Mesothelial cell of epicardium (in vitro differentiated cells): ENCODE measurements at places on chromosomes 1 and 21.
A peak's percentile ranks its signal among the peaks of the same experiment; 100 is the strongest.

DNA sequence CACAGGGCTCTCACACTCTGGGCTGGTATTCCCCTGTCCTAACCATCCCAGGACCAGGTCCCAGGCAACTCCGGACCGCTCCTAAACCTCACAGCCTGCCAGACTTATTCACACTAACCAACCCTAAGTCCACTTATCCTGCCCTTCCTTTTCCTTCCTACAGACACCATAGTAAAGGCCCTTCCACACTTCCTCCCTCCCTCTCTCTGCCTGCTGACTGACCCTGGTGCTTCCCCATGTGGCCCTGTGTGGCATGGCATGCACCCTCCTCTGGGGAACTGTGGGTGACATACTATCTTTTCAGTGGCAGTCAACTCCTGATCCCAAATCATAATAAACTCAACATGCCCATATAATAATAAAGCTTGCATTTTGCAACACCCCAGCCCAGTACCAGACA, 155.1 kb upstream of the DNAH14 start:
- no peak for DNase-seq

- peak; percentile 56 for DNase-seq
These were observed 506 bp downstream of the JUN start for GRCh38 chr1:58783090-58783992.

- DNase-seq = no peak
These were observed 206.9 kb downstream of the MRPL39 start for GRCh38 chr21:25400427-25400826.

GRCh38 chr21:45535341-45536081, 6.7 kb downstream of the SLC19A1 start:
- peak; percentile 10 for DNase-seq

DNA sequence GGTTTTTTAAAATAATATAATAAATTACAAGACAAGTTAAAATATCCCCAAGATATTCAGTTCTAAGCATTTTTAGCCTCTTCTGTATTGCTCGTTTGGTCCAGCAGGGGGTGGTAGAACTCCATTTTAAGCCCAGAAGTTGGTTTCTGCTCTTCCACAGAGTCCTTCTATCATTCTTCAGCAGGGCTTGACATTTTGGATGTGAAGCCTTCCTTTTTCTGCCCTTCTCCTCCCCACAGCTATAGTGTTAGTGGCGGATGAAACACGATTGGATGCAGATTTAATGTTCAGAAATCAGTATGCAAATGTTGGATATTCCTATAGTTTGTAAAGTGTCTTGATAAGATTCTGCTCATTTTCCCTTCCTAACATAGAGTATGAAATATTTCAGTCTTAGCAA, 1.4 kb downstream of the NCAM2 start:
- DNase-seq = peak; percentile 55

- no peak for DNase-seq
These were observed 20.8 kb upstream of the SCYL3 start for GRCh38 chr1:169914531-169914930.

DNA sequence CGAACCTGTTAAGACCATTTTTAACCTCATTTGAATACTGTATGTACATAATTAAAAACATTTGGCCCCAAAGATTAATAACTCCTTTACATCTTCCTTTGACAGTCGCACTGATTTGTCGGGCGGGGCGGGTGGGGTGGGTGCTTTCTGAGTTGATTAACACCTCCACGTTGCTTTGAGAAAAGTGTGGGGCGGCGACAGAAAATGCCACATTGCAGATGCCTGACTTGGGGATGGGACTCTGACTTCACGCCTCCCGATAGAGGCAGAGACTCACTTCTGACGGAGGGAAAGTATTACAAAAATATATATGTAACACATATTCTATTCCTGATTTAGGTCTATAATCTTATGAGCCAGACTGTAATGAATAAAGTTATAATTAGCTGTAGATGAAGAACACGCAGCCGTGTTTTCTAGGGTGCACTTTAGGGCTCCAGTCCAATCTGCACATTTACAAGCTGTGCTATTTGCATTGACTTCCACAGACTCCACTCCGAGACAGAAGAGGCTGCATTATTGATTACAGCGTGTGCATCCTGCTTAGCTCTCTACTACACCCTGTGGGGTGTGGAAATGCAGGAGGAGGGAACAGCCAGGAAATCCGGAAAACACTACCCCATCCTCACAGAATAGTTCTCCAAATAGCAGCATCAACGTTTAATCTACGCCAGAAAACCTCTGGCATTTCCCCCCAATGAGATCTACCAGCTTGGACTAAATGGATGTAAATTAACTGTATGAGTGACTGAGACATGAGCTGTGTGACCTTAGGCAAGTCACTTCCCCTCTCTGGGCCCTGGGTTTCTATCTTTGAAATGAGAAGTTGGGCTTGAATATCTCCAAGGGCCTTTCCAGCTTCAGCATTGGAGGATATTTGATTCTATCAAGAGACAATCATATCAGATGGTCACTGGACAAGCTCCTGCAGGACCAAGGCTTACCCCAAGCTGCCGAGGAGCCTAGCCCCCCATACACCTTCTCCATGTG, 308.0 kb downstream of the RRAGC start:
- no peak for DNase-seq

DNA sequence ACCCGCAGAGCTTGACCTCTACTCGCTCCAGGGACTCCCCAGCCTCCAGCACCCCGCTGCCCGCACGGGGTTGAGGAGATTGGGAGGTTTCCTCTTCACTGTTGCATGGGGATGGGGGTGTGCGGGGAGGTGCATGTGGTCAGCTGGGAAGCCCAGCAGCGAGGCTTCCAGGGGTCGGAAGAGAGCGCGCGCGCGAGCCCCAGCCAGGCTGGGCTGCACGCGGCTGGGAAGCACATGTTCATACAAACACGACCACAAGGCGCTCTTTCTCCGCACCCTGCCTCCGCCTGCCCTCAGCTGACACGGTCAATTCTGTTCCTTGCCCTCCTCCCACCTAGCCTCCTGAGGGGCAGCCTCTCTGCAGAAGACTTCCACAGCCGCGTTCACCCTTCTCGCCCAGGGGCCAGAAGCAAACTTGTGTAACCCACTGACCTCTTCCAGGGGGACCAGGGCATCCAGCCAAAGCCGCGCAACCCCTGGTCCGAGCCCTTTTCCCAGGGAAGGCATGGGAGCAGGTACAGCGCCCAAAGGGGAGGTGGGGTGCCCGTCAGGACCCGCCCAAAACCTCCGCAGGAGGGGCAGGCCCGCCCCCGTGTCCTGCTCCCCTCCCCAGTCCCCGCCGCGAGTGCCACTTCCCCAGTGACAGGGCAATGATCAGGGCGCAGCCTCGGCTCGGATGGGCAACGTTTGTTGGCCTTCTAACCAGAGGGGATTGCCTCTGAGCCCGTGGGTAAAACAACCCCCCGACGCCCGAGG, 1.3 kb downstream of the COL24A1 start:
- peak; percentile 18 for DNase-seq

DNA sequence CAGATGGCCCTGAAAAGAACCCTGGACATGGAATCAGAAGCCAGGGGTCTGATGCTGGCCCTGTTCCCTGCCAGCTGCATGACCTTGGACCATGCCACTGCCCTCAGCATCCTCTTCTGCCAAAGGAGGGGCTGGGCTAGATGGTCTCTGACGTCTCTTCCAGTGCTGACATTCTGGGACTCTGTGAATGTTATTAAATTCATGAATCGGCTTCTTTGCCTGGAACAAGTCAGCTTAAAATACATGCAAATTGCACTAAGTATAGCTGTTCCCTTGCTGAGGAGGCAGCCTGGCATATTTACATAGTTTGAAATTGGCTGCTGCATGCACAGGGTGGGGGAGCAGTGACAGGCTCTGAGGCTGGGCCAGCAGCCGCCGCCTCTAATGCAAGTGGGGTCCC, 23.8 kb downstream of the KCNA2 start:
- DNase-seq = no peak

GRCh38 chr1:80656014-80656636, 1144.6 kb upstream of the ADGRL2 start:
- DNase-seq = no peak

DNA sequence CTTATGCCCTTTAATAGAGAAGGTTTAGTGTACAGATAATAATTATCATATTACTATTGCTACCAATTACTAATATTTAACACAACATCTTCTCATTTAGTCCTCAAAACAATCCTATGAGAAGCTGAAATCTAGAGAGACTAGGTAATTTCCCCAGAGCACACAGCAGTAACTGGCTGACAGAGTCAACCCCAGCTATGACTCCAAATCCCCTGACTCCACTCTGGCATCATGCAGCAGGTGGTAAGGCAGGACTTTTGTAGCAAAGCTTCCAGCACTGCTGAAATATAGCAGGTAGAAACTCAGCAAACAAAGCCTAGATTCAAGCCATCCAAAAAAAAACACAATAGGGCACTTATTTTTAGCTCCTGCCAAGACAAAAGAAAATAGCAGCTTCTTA, 79.3 kb upstream of the RGS2 start:
- no peak for DNase-seq

DNA sequence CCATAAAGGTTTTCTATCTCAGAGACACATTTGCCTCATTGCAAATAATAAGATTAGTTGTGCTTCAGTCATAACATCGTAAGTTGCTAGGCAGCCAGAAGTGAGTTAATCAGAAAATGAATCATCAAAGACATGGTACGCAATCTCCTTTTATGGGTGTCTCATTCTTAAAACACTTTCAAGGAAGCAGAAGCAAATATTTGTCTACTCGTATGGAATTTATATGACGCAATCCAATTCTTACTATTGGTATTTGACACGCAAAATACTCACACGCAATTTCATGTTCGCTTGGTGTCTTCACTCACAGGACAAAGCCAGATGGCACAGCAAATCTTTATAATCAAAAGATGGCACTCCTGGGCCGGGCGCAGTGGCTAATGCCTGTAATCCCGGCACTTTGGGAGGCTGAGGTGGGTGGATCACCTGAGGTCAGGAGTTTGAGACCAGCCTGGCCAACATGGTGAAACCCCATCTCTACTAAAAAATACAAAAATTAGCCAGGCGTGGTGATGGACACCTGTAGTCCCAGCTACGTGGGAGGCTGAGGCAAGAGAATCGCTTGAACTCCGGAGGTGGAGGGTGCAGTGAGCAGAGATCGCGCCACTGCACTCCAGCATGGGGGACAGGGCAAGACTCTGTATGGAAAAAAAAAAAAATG, 56.4 kb downstream of the HLCS start:
- DNase-seq = no peak

GRCh38 chr21:34707876-34708325, 39.1 kb downstream of the CLIC6 start:
- DNase-seq = no peak

GRCh38 chr1:161936786-161937185, 86.9 kb downstream of the OLFML2B start:
- no peak for DNase-seq

DNA sequence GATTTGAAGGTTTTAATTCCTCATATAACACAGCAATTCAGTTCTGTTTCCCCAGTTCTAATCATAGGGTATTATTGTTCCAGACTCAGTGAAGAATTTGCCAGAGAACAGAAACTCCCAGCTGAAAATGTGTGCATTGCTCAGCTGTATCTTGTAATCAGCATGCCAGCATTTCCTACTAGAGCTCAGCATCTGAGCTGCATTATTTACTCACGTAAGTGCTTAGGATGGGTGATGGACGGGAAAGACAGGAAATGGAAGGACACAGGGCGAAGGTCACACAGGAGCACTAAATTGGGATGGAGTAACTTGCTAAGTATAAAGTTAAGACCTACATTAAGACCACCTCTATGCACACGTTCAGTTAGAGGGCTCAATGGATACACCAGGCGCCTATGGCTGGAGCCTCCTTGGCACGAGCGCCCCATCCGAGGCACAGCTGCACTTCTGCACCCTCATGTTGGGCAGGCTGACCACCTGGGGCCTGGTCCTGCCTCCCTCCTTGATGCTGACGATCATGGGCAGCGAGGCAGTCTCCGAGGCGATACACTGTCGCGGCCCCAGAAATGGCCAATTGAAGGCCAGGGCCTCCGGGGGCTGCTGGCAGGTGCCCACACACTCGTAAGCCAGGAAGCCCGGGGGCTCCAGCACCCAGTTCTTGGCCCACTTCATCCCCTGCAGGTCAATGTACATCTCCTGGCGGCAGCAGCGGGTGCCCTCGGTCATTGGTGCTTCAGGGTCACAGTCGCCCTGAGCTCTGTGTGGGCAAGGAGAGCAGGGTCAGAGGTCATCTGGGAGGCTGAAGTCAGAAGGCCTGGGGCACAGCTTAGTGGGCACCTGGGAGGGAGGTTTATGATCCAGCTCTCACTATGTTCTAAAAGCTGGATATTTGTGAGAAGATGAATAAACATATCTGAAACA, 3.7 kb downstream of the LEFTY2 start:
- no peak for DNase-seq

DNA sequence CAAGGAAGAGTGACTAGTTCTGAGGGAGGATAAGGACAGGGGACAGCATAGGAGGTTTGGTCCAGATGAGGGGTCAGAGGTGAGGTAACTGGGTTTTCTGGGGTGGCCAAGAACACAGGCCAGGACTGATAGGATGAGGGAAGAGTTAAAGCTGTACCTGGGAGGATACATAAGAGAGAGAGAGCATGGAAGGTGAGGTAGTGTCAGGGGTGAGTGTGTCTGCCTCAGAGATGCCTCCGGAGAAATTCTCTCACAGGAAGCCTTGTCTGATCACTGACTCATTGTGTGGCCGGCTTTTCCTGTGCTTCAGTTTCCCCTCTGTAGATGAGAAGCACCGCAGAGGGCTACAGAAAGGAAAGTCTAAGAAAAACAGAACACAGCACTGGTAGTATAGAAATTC, 40.2 kb downstream of the FASLG start:
- no peak for DNase-seq

DNA sequence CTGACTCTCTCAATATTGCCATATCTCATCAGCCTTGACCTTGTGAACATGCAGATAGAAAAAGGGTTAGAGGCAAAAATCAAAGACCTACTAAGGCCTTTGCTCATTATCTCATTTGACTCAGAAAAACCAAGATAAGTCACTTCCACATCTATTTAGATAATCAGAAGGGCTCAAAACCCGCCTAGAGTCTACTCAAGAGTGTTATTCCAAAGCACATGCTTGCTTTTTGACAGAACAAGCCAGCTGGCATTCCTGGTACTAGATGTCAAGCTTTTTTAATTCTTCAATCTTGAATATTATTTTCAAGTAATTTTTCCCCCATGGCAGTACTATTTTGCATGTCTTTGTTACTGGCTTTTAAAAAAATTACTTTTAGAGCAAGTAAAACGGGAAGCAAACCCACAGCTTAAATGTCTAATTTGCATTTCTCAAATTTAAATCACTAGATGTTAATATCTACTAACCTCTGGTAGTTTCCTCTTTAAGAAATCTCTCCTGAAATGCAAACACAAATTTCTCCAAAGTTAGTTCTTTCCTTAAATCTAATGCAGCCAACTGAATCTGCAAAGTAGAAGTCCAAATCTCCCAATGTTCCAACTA, 51.5 kb downstream of the APP start:
- no peak for DNase-seq
